ENCODE measurements at places on chromosomes 3 and 15.

GRCh38 chr3:191047930-191048329 lies 151.1 kb upstream of the OSTN start:
- DNase-seq, result no peak

DNA sequence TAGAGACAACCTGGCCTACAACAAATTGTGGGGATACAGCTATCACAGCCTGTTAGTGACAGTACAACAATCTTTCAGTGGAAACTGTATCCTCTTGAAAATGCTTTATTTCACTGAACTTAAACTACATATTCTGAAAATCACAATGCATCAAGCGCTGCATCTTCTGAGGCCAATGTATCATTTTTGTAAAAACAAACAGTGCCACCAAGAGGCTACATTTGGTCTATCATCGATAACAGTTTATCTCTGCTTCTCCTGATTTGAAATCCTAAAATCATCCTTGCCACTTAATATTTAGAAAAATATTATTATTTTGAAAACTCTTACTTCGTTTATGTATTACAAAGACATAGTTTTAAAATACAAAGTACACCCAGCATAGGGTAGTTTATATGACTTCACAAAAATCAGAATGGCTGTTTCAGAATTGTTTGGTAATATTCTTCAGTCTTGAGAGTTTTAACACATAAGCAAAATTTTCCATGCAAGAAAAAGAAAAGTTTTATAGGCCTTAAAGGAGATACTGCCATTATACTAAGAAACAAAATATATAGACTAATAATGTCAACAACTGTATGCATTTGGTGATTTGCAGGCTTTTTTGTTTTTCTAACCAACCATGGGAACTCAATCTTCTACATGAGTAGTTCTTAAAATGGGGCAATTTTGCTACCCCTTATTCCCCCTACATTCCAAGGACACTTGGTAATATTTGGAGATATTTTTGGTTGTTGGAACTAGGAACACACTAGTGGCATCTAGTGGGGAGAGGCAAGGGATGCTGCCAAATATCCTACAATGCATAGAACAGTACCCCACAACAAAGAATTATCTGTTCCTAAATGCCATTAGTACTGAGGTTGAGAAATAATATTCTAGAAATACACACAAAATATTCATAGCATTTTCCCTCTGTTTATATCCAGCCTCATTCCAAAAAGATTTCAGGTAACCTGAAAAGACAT lies 42.3 kb downstream of the WDR72 start:
- no peak for DNase-seq

DNA sequence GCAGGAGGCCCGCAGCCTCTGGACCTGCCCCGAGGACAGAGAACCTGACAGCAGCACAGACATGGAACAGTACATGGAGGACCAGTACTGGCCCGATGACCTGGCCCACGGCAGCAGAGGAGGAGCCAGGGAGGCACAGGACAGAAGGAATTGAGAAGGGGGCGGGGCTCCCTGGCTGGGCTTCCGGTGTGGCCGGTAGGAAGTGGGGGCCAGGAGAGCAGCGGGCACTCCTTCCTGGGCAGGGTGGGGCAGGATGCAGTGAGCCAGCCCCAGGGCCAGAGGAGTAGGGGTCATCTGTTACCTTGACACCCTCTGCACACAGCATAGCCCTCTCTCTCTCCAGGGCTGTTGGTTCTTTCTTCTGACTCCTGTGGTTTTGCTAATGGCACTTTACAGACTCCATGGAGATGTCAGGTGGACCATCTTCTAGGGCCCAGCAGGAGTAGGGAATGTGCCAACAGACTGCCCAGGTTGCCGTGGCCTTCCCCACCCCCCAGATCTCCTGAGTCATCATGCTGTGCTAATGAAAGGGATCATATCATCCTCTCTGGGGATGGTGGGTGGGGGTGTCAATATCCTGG lies 8.6 kb upstream of the ISG20 start:
- no peak for DNase-seq

DNA sequence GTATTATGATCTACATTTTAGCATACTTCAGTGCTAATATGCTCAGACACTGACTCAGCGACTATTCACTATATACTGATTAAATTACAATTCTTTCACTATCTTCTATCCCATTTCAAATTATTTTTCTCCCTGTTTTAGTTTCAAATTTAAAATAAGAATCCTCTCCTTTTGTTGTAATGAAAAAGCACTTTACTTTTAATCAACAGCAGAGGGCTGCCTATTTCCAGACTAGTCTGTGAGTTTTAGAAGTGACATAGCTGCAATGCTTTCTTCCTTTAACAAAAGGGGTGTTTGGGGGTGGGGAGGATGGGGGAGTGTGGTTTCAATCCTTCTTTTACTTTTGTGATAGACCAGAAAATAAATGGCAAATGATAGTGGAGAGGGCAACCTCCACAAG lies 2.4 kb downstream of the NEDD4 start:
- no peak for DNase-seq

GRCh38 chr3:72803573-72803972 lies 44.7 kb downstream of the SHQ1 start:
- DNase-seq, result no peak

- no peak for DNase-seq
Measured at GRCh38 chr3:56931836-56932235, 128.6 kb upstream of the SPATA12 start.

- no peak for DNase-seq
Measured at GRCh38 chr15:57870667-57871066, 164.2 kb downstream of the POLR2M start.
